ENCODE measurements at places on chromosomes 7 and 10.

DNA sequence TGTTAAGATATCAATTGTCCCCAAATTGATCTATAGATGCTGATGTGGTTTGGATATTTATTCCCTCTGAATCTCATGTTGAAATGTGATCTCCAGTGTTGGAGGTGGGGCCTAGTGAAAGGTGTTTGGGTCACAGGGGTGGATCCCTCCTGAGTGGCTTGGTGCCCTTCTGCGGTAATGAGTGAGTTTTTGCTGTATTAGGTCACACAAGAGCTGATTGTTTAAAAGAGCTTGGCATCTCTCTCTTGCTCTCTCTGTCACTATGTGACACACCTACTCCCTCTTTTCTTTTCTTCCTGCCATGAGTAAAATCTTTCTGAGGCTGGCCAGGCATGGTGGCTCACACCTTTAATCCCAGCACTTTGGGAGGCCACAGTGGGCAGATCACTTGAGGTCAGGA, 98.2 kb upstream of the KAT6B start:
- no peak for DNase-seq

DNA sequence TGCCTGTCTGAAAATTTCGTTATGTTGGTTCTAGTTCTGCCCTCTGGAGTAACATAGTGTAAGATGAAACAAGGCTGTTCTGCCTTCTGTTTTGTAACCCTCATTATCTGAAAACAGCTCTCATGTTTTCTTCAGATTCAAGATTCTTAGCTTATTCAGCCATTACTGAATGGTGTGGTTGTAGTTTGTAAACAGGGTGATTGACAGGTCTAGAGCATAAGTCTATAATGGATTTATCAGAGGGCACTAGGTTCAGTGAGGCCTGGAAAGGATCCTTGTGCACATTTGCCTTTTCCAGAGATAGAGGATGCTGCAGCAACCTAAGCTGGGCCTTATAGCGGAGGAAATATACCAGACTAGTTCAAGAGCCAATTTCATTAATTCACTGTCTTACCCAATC, 6.1 kb downstream of the ZNF398 start:
- DNase-seq: no peak

GRCh38 chr7:2405601-2406345, 2.4 kb downstream of the CHST12 start:
- DNase-seq: no peak

DNA sequence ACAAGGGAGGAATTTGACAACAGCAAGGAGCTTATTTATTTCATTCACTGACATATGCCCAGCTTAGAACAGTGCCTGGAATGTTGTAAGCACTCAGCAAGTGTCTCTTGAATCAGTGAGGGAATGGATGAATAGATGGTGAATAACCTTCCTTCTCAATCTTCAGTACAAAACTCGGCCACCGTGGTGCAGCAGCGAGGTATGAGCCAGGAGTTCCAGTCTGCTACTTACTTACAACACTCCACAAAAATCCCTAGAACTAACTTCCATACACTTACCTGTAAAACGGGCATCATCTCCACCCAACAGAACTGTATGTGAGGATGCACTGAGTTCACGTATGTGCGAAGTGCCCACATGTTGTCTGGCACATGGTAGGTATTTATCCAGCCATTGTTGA, 237.4 kb downstream of the WDR11 start:
- no peak for DNase-seq

DNA sequence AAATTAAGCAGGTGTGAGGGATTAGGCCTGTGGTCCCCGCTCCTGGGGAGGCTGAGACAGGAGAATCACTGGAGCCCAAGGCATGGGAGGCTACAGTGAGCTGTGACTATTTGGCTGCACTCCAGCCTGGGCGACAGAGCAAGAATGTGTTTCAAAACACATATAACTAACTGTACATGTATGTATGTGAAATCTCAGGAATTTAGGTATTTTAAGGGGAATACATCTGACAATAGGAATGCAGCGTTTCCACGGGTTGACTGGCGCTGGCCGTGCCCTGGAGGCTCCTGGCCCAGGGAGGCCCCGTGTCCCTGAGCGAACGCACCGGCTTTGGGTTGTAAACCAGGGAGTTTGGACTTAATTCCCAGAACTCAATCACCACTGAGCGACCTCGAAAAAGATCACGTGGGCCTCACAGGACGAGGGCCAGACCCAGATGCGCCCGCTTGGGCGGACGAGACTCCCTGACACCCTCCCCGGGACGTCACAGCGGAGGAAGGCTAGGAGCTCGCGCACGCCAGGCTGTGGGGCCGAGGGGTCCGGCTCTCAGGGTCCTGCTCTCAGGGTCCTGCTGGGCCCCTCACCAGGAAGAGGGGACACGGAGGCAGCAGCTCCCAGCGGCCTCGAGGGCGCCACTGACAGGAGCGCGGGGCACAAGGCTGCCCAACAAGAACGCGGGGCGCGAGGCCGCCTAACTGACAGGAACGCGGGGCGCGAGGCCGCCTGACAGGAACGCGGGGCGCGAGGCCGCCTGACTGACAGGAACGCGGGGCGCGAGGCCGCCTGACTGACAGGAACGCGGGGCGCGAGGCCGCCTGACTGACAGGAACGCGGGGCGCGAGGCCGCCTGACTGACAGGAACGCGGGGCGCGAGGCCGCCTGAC, 18.4 kb downstream of the PTPRN2 start:
- DNase-seq: no peak

DNA sequence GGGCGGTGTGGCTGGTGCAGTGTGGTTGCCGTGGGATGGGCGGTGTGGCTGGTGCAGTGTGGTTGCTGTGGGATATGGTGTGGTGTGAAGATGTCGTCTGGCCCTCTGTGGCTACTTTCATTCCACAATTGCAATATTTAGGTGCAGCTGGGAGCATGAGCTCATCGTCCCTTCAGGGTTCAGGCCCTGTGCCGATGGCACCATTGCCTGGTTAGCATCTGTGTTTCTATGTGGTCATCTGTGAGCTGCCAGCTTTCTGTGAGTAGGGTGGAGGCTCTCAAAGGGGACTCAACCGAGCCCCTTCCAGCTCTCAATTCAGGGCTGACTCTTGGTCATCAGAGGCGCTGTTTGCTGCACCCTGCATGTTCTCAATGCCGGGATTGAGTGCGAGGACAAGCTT, 3.6 kb downstream of the ADGRA1 start:
- no peak for DNase-seq

GRCh38 chr7:51318886-51319579, 2.4 kb upstream of the COBL start:
- no peak for DNase-seq

GRCh38 chr7:151307536-151307935, 34.1 kb upstream of the NUB1 start:
- DNase-seq: no peak

DNA sequence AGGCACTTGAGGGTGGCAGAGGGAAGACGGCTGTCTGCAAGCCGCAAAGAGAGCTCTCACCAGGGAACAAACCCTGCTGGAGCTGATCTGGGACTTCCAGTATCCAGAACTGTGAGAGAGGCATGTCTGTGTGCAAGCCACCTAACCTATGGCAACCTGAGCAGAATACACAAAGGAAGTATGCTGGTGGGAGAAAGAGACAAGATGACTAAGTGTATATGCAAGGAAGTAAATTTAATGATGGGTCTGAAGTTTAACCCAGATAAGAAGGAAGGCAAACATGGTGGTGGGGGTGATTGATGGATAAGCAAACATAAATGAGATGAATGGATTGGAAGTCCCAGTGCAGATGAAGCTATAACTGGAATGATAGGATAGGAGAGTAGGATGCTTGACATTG, 293.3 kb downstream of the TWIST1 start:
- DNase-seq: no peak

- no peak for DNase-seq
These were observed 92.7 kb upstream of the SAMD8 start for GRCh38 chr10:75018686-75019307.

- no peak for DNase-seq
These were observed 212.6 kb downstream of the SH2D4B start for GRCh38 chr10:80750268-80750667.

GRCh38 chr10:88974446-88975376, 15.9 kb upstream of the FAS start:
- DNase-seq: no peak

- DNase-seq: no peak
These were observed 5.5 kb upstream of the CPXM2 start for GRCh38 chr10:123897146-123897545.

DNA sequence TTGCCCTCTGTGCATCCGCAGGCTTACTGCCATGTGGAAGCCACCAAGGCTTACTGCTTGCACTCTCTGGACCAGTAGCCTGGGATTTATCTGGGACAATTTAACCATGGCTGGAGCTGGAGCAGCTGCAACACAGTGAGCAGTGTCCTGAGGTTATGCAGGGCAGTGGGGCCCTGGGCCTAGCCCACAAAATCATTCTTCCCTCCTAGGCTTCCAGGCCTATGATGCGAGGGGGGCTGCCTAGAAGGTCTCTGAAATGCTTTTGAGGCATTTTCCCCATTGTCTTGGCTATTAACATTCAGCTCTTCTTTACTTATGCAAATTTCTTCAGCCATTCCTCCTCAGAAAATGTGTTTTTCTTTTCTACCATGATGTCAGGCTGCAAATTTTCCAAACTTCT, 313.6 kb upstream of the CDC14C start:
- no peak for DNase-seq

GRCh38 chr10:110268971-110269370, 35.7 kb downstream of the SMNDC1 start:
- no peak for DNase-seq

DNA sequence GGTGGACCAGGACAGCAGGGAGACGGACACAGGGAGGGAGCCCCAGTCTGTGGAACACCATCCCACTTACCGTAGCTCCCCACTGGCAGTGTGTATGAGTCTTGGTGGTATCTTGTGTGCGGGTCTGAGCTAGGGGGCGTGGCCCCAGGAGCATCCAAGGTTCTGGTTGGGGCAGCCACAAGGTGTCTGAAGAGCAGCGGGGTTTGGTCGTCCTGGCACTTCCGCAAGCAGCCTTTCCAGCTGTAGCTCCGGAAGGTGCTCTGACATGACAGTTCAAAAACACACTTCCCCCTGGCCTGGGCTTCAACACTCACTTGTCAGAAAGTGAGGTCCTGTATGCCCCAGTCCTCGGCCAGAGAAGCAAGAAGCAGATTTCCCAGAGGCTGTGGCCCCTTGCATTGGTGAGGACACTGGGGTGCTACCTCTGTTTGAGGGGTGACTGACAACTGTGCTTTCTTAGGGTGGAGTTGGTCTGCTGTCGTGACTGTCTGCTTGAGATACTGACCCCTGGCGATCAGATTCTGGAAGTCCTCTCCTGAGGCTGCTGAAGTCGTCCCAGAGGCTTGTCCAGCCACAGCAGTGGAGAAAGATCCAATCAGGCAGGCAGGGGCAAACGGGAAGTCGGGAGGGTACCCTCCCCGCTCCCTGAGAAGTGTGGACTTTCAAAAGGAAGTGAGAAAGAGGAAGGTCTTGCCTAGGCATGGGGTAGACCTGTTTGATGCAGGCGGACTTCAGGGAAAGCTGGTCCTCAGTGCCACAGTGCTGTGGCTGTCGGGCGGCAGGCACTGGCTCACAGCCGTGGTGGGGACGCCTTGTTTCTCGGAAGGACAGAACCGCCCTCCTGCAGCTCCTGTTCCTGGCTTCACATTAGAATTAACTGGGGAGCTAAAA, 51.4 kb upstream of the PFKFB3 start:
- DNase-seq: no peak

- DNase-seq: no peak
These were observed 135.4 kb upstream of the PHF14 start for GRCh38 chr7:10838228-10838627.

GRCh38 chr10:78604286-78604685, 464.5 kb upstream of the ZMIZ1 start:
- no peak for DNase-seq

- no peak for DNase-seq
These were observed 223.5 kb downstream of the GLRX3 start for GRCh38 chr10:130359711-130360110.

DNA sequence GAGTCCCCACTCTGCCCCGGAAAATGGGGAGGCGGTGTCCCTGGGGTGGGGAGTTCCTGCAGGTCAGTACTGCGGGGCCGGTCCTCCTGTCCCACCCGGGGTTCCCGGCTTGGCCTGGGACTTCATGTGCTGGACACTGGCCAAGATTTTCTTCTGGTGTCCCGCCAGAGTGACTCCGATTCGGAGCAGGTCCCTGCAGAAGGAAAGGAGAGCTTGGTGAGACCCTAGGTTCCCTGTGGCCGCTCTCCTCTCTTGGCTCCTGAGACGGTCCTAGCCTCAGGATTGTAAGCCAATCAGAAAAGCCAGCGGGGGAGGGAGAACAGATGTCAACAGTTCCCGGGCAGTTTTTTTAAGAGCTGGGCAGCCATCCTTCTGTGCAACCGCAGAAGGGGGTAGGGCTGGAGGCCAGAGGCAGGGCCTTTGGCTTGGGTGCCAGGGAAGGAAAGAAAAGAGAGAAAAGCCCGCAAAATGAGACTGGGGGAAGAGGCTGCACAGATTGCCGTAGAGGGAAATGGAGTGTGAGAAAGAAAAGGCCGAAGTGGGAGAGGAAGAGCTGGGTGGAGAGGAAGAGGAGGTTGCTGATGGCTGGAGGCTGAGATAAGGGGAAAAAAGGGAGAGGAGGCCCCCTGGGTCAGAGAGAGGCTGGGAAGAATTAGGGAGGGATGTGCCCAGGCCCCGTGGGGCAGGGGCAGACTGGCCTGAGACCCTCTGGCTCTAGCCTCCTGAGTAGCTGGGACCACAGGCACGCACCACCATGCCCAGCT, 23.7 kb downstream of the EPHB4 start:
- DNase-seq: no peak

DNA sequence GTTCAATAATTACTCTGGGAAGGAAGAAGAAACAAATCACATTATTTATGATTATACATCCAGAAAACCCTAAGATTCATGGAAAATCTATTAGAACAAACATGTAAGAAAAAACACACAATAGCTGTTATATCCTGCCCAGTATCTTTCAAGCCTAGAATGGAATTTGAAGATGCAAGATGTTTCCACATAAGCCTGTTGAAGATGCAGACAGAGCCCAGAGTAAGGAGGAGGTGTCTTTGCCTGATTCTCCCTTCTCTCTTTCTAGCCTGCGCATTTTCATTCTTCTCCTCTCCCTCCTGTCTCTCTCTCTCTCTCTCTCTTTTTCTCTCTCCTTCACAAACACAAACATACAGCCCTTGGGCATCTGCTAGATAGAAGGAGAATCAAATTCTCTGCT, 170.1 kb upstream of the INHBA start:
- no peak for DNase-seq

GRCh38 chr7:29328045-29328444, 133.5 kb downstream of the CHN2 start:
- DNase-seq: no peak

GRCh38 chr7:109179601-109180000, 609.9 kb downstream of the DNAJB9 start:
- DNase-seq: no peak

DNA sequence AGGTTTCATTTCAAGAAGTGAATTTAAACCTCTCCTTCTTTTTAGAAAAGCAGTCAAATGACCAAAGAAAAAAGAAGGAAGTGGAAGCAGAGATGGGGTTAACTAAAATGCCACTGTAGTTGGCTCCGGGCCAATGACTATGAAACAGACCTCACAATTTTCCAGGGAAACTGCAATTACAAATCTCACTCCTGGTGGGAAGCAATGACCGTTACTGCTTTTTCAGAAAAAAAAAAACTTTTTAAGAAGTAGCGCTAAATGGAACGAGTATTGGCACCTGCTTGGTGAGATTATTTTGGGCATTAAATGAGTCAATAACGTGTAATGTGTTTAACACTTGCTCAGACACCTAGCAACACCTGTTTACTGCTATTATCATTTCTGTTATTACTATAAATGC, 1.2 kb downstream of the SFRP4 start:
- DNase-seq: no peak

GRCh38 chr10:34824870-34825269, 9.8 kb upstream of the PARD3 start:
- DNase-seq: no peak

- no peak for DNase-seq
These were observed 15.8 kb upstream of the SLF2 start for GRCh38 chr10:100896876-100897461.

- no peak for DNase-seq
These were observed 17.8 kb downstream of the HNRNPA2B1 start for GRCh38 chr7:26182706-26183105.

Measured in stimulated activated CD4-positive, alpha-beta T cell treated with anti-CD3 and anti-CD28 coated beads, TNF-alpha, amount 100 ng/mL, for 1 hour (primary cell).